ENCODE measurements at places on chromosomes 7 and 10. TPM values are rescaled to one million over a fixed set of nuclear protein-coding genes. Genes with fewer than 3 reads are reported as not detected.
A peak's percentile ranks its signal among the peaks of the same experiment; 100 is the strongest.

DNA sequence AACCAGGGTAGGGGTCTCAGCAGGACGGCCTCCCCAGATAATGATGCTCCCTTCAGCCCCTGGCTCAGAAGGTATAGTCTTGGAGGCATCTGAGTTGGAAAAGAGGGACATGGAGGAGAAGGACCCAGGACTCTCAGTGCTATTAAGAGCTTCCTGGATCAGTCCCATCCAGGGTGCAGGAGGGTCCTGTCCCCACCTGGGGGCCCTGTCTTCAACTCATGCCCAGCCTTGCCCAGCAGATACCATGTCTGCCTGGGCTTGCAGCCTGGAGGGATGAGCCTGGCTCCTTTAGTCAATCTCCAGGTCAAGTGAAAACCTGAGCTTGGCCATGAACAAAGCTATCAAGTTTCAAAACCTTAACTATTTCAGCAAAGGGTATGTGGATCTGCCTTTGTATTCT, 67.6 kb downstream of the PRTFDC1 start:
- no peaks in the 10 kb centered on the region for H3K4me1 ChIP-seq
- H3K36me3 ChIP-seq = no peaks in the 10 kb centered on the region
- no peak overlapping the region for H3K27ac ChIP-seq

DNA sequence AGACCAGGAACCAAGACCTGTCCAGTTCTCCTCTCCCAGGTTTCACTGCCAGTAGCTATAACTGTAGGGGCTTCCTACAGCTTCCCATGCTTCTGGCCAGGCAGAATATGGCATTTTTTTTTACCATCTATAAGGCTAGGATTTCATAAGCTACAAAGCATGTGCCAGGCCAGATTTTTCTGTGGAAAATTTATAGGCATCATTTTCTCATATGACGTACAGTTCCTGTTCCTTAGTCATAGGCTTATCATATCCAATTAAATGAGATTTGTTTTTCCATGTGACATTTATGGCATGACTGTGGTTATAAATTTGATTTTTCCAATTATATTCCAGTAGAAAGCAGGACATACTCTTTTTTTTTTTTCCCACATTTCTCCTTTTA, 208.6 kb upstream of the NPY start:
- no peak for DNase-seq
- no peak overlapping the region for H3K4me3 ChIP-seq
- no peak overlapping the region for H3K27ac ChIP-seq
- no peaks in the 10 kb centered on the region for H3K4me1 ChIP-seq
- no peaks in the 10 kb centered on the region for H3K27me3 ChIP-seq

GRCh38 chr7:24891311-24891735, 88.7 kb downstream of the OSBPL3 start:
- no peak overlapping the region for H3K4me3 ChIP-seq
- peaks cover 59% of the 10 kb centered on the region for H3K36me3 ChIP-seq
- no peak for DNase-seq
- H3K27ac ChIP-seq = peak overlapping the region; percentile 99
- no peaks in the 10 kb centered on the region for H3K27me3 ChIP-seq

GRCh38 chr10:114720685-114721278, 62.7 kb upstream of the ABLIM1 start:
- H3K27ac ChIP-seq = no peak overlapping the region
- no peaks in the 10 kb centered on the region for H3K4me1 ChIP-seq
- no peak for DNase-seq
- H3K4me3 ChIP-seq = no peak overlapping the region
- H3K36me3 ChIP-seq = no peaks in the 10 kb centered on the region

DNA sequence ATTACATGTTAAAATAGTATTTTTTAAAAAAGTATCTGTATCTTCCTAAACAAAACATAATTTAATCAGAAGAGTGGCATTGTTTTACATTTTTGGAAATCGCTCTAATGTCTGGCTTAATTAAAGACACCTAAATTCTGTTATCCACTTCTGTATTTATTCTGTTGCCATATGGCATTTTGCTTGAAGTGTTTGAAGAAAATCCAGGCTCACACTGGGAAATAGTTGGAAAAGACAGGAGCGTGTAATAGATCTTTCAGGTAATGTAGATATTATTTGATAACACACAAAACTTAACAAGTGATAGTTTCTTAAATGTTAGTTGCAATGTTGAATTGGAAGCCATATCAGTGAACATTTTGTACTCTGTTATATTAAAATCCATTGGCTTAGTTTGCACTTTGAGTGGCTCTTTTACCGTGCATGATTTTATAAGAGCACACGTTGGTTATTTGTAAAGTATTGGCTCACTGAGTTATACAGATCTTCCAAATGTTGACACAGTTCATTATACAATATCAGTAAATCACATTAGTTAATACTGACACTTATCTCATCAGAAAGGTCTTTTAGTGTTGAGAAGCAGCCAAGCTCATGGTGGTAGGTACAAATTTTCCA, 128.4 kb upstream of the NPVF start:
- no peak overlapping the region for H3K4me3 ChIP-seq
- no peaks in the 10 kb centered on the region for H3K4me1 ChIP-seq
- H3K36me3 ChIP-seq = no peaks in the 10 kb centered on the region
- DNase-seq = no peak
- no peaks in the 10 kb centered on the region for H3K27me3 ChIP-seq
- no peak overlapping the region for H3K27ac ChIP-seq

GRCh38 chr7:54932818-54933543, 85.8 kb upstream of the EGFR start:
- H3K27ac ChIP-seq = no peak overlapping the region
- H3K4me3 ChIP-seq = no peak overlapping the region
- H3K4me1 ChIP-seq = no peaks in the 10 kb centered on the region

GRCh38 chr7:129471402-129471827, 30.9 kb upstream of the SMKR1 start:
- no peak overlapping the region for H3K27ac ChIP-seq
- DNase-seq = no peak
- no peaks in the 10 kb centered on the region for H3K27me3 ChIP-seq
- H3K4me3 ChIP-seq = no peak overlapping the region
- no peaks in the 10 kb centered on the region for H3K4me1 ChIP-seq

- H3K4me1 ChIP-seq = no peaks in the 10 kb centered on the region
- H3K27ac ChIP-seq = no peak overlapping the region
- H3K36me3 ChIP-seq = no peaks in the 10 kb centered on the region
- H3K4me3 ChIP-seq = no peak overlapping the region
- H3K27me3 ChIP-seq = no peaks in the 10 kb centered on the region
These were observed 706.8 kb upstream of the LRRTM3 start for GRCh38 chr10:66218981-66219587.

GRCh38 chr7:120898715-120899499, 41.0 kb upstream of the TSPAN12 start:
- DNase-seq = no peak
- H3K27ac ChIP-seq = no peak overlapping the region
- no peaks in the 10 kb centered on the region for H3K36me3 ChIP-seq
- no peaks in the 10 kb centered on the region for H3K27me3 ChIP-seq

DNA sequence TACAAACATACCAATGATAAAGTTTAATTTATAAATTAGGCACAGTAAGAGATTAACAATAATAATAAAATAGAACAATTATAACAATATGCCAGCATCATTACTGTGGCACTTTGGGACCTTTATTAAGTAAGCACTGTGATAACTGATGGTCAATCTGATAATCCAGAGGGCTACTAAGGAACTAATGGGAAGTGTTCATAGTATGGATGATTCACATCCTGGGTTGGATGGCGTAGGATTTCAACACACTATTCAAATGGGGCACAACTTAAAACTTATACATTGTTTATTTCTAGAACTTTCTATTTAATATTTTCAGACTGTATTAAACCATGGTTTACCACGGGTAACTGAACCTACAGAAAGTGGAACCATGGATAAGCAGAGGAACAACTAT, 90.8 kb downstream of the KIF20B start:
- no peaks in the 10 kb centered on the region for H3K4me1 ChIP-seq
- H3K27ac ChIP-seq = no peak overlapping the region
- H3K36me3 ChIP-seq = no peaks in the 10 kb centered on the region
- H3K27me3 ChIP-seq = no peaks in the 10 kb centered on the region
- no peak for DNase-seq
- no peak overlapping the region for H3K4me3 ChIP-seq

OR9A2 gene
- not detected for total RNA-seq

CTAGE4 gene
- not detected for total RNA-seq

COL28A1 gene
- 0.69 TPM for total RNA-seq

Measured in Karpas-422 (cell line).